ENCODE measurements at places on chromosomes 16 and 17.

GRCh38 chr16:5032748-5033167 is 977 bp downstream of the NAGPA start:
- no peak for DNase-seq

DNA sequence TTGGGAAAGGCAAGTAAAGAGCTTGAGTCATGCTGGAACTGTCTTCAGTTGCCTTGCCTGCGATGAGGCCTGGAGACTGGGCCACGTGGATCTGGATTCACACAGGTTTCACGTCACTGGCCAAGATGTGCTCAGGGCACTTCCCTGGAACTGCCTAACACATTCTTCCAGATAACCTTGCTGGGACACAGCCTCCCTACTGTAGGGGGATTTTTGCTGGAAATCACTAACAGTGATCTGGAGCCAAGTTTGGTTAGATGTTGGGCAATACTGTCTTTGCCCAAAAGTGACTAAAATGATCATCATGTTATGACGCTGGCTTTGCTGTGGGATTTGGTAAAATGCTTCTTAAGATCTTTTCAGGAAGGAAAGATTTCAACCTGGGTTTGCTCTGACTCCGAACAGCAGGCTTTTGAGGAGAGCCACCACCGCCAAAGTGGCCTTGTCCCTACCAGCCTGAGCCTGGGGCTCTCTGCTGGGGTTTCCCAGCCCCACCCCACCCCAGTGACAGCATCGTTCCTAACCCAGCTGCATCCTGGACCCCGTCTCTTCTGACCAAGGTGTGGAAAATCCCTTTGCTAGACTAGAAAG is 14.7 kb downstream of the C1QTNF1 start:
- no peak for DNase-seq

- no peak for DNase-seq
These were observed 4.6 kb upstream of the ETV4 start for GRCh38 chr17:43550754-43551153.

DNA sequence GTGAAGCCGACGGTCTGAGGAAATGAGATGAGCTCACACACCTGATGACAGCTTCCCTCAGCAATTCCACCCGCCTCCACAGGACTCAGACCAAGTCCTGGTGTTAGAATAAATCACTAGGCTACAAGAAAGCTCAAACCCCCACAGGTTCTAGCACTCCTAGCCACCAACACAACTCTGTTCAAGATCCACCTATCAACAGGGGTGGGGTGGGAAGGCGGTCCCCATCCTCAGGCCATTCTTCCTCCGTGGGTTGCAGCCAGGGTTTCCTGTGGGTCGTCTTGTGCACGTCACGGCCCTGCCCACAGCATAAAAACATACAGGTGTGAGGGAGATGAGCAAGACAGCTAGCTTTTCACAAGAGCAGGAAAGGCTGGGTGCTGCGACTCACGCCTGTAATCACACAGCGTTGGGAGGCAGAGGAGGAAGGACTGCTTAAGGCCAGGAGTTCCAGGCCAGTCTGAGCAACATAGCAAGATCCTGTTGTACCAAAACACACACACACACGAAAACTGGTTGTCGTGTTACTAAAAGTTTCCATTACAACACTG is 81.1 kb downstream of the ANKRD11 start:
- DNase-seq = no peak

DNA sequence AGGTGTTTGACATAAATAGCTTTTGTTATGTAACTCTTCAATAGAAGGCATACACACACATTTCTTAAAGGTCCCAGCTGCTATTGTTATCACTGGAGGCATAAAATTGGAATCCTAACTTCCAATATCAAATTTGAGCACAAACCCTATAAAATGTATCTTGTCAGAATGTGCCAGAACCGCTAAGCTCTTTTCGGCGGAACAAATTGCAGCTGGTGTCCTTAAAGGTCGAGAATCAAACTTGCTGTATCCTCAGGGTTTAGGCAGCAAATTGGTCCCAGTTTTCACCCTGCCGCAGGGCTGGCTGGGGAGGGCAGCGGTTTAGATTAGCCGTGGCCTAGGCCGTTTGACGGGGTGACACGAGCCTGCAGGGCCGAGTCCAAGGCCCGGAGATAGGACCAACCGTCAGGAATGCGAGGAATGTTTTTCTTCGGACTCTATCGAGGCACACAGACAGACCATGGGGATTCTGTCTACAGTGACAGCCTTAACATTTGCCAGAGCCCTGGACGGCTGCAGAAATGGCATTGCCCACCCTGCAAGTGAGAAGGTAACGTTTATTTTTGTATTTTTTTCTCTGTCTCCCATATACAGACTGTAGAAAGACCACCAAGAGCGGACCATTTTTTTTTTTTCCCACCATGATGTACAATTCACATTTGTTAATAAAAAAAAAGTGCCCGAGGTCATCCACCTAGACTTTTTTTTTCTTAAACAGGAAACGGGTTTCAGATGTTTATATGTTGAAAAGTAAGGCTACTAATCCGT is 297.1 kb downstream of the IRF8 start:
- DNase-seq = no peak
